Mononuclear cell (primary cell): ENCODE measurements at places on chromosomes 6 and 20. TPM values are rescaled to one million over a fixed set of nuclear protein-coding genes. Genes with fewer than 3 reads are reported as not detected.

ACSS1 gene
- 8.0 TPM for total RNA-seq

VWA7 gene
- total RNA-seq: 0.31 TPM

HLA-DRB1 gene
- total RNA-seq: 166 TPM

SLC32A1 gene
- total RNA-seq: 0.21 TPM

NHLRC1 gene
- total RNA-seq: 0.52 TPM

CLVS2 gene
- total RNA-seq: under 0.01 TPM

OLIG3 gene
- total RNA-seq: not detected

HUS1B gene
- 4.5 TPM for total RNA-seq

GZF1 gene
- total RNA-seq: 61.0 TPM
